Tibial nerve (tissue), 4 donors: ENCODE measurements at places on chromosomes 7 and 10. TPM values are rescaled to one million over a fixed set of nuclear protein-coding genes. Genes with fewer than 3 reads are reported as not detected.
A peak's percentile ranks its signal among the peaks of the same experiment; 100 is the strongest.

The SPRN gene
- total RNA-seq = not detected

The C10orf71 gene
- total RNA-seq = 0.22 TPM

The CDH23 gene
- 19.0 TPM for total RNA-seq

The DPY19L1 gene
- 11.1 TPM for total RNA-seq

The PRKAR2B gene
- 49.0 TPM for total RNA-seq

The PRSS1 gene
- 5.1 TPM for total RNA-seq

The NPSR1 gene
- not detected for total RNA-seq

The CYCS gene
- 13.3 TPM for total RNA-seq

- no peak for DNase-seq
Observed at GRCh38 chr7:107615910-107616680, 36.0 kb downstream of the BCAP29 start.

GRCh38 chr10:88528201-88528600 lies 54.9 kb downstream of the RNLS start:
- DNase-seq = no peak

GRCh38 chr7:155964543-155964942 lies 152.3 kb upstream of the SHH start:
- no peak for DNase-seq

DNA sequence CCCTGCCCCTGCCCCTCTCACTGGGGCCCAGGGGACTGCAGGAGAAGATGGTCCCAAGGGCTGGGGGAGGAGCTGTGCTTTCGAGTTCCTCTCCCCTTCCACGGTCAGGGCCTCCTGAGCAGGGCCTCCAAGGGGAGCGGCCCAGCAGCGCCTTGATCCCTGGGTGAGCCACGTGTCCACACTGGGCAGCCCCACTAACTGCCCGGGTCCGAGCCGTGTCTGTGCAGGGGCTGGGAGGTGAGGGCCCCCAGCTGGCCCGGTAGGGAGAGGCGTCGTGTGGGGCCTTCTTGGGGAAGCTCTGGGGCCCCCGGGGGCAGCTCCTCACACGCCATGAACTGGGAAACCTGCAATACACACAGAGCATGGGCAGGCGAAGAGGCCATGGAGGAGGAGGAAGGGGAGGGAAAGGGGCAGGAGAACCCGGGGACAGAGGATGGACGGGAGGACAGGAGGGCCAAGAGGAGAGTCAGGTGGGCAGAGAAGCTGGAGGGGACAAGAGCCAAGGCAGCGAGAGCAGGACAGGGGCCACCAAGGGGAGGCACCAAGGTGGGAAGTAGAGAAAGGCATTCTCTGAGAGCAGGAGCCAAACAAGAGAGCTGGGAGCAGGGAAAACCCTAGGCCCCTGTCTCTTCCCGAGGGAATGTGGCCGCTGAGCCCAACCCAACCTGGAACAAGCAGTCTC lies 32.8 kb downstream of the KCNH2 start:
- DNase-seq = no peak

GRCh38 chr10:103795634-103796270 lies 59.6 kb downstream of the SH3PXD2A start:
- no peak for DNase-seq

- DNase-seq = no peak
Observed at GRCh38 chr7:127782075-127782474, 130.1 kb downstream of the SND1 start.

GRCh38 chr7:152011860-152012259 lies 13.6 kb upstream of the GALNT11 start:
- DNase-seq = no peak

DNA sequence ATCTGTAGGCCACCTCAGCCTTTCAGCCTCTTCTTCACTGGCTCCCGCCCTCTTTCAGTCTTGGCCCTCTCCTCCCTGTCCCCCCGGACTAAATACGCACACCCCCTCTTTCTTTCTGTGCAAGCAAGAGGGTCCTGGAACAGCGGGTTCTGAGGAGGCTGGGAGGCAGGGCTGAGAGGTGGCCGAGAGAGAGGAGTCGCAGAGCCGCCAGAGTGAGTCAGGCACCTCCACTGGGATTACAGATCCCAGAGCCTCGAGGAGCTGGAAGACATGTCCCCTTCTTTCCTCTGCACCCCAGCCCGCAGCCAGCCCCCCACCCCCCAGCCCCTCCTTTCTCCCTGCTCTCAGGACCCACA lies 182 bp downstream of the CCDC136 start:
- DNase-seq = no peak

DNA sequence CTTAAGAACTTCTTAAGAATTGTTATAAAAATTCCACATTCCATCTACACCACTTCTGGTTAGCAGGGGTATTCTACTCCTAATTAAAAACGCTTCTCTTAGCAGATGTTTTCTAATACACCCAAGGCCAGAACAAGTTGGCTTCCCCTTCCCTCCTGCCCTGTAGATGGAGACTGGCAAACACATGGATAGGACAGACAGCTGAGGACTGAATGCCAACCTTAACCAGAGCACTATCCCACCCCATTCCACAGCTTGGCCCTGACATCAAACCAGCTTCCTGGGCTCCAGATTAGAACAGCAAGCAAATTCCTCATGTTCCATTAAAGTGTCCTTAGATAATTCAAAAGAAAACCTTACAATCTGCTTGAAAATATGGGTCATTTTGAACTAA lies 56.6 kb upstream of the IL6 start:
- DNase-seq = no peak

DNA sequence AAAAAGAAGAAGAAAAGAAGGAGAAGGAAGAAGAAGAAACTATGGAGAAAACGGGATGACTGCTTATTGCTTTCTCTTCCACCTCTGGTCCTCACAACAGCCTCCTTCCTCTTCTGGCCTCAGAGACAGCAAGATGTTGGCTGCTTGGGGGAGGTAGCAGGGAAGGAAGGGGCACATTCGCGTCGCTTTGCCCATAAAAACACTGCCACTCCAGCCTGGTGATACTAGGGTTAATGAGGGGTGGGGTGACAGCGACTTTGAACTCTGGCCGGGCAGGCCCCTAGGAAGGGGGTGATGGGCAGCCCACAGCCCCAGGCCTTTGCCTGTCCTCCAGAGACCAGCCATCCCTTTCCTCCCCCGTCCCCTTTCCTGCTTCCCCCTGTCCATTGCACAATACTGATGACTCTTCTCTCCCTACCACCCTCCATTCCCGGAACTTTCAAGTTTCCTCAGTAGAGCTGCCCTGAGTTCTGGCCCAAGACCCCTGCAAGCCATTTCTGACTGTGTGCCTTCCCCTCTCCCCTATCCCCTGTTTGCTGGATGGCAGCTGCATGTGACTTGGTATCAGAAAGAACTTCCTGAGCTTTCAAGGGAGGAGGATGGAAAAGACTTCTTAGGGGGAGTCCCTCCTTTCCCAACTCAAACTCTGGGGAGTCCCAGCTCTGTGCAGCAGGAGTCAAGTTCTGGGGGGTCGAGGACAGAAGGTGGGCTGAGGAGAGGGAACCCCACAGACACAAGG lies 2.2 kb upstream of the CUEDC2 start:
- DNase-seq = no peak

GRCh38 chr10:63798599-63799498 lies 277.6 kb downstream of the REEP3 start:
- DNase-seq = peak; percentile 58

GRCh38 chr7:155860840-155861479 lies 48.7 kb upstream of the SHH start:
- DNase-seq = no peak

- no peak for DNase-seq
Observed at GRCh38 chr7:22117222-22117621, 171.5 kb upstream of the CDCA7L start.

DNA sequence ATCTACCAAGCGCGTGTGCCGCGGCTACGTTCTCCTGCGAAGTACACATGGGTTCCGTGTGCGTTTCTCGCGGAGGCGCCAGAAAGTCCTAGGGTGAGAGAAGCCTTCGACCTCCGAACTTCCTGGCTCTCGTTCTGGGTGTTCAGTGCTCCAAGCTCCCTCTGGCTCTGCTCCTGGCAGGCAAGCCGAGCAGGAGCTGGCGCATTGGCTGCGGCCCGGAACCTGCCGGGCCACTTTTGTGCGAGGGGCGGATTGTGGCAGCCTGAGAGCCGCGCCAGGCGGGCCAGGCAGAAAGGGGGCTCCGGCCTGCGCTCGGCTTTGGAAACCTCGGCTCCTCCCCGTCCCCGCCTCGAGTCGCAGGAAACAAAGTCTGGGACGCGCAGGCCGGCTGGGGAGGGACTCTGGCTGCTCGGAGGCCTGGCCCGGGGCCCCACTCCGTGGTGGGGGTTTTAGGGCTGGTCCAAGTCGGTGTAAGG lies 9.6 kb downstream of the EMX2 start:
- no peak for DNase-seq

- no peak for DNase-seq
Observed at GRCh38 chr10:125056161-125057132, 103.9 kb downstream of the CTBP2 start.

DNA sequence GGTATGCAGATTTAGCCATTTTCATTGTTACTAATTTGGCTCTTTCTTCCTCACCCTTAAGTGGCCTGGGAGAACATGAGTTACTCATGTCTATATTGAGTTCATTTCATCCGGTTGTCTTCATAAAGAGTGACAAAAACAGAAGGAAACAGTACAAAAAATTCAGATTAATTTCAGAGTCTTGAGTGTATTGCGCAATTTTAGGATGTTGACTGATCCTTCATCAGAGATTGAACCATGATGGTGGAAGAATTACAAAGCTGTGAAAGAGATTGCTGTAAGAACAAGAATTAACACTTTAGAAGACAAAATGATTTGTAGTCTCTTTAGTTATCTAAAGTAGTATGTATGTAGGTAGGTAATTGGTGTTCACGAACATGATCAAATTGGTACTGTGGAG lies 194.0 kb upstream of the PPP1R3A start:
- no peak for DNase-seq

GRCh38 chr7:90966346-90966745 lies 297.9 kb upstream of the FZD1 start:
- no peak for DNase-seq

DNA sequence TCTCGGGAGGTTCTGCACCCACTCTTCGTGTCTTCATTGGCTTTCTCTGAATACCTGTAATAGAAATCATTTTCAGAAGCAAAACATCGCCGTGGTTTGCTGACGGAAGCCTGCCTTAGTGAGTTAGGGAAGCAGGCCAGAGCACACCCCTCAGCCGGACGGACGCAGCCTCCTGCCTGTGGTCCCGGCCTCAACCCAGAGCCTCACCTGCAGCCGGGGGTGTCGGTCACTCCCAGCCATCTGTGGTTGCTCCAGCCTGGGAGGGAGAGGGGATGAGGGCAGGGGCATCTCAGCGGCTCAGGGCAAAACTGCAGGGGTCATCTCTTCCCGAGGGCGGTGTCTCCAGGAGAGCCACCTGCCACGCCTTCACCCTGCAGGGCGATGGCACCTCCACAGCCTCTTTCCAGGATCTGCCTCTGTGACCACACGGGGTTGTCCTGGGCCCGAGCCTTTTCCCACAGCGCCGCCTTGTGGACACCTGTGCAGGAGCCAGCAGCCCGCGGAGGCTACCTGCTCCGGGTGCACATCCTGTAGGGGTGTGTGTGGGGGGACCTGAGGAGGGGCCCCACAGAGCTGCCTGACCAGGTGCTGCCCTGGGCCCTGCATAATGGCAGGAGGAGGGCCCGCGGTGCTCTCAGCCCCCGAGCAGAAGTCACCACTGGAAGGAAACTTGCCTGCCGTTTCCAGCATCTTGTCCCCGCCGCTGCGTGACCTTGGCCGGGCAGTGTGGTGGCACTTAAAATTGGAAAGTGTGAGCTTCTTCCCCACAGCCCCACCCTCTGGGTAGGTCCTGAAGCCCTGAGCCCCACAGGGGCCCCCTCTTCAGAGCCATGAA lies 21.6 kb upstream of the AP5Z1 start:
- DNase-seq = peak; percentile 74

DNA sequence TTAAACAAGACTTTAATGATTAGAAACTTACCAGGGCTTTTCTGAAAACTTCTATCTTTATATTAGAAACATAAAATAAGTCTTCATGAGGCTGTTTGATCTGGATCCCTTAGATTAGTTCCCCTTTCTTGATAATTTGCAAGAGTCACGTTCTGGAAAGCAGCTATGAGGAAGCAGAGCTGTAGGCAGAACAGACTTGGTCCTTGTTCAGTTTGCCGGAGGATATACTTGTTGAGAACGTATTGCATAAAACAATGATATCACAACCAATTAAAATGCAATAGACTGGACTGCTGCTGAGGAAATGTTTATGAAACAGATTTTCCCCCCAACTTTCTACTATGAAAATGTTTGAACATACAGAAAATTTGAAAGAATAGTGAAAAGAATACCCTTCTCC lies 2.8 kb downstream of the SAMD9L start:
- DNase-seq = no peak
